ENCODE measurements at places on chromosomes 11 and 22.

- DNase-seq = no peak
Measured at GRCh38 chr11:27420217-27420616, 52.4 kb downstream of the LGR4 start.

- no peak for DNase-seq
Measured at GRCh38 chr11:33700063-33700501, 544 bp downstream of the C11orf91 start.

DNA sequence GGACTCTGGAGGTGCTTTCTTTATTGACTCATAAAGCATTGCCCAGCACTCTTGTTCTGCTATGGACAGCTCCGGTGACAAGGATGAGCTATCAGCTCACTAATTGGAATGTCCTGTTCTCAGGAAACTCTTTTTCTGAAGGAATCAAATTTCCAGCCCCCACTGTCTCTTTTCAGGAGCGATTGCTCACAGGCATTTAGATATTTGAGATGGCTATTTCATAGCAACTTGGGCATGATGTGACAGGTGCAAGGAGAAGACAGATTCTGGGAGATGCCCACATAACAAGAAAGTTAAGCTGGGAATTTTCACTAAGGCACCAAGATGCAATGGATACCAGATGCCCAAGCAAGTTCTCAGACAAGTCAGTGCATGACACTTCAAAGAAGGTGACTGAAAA is 123.4 kb upstream of the CSNK2A3 start:
- DNase-seq = no peak

DNA sequence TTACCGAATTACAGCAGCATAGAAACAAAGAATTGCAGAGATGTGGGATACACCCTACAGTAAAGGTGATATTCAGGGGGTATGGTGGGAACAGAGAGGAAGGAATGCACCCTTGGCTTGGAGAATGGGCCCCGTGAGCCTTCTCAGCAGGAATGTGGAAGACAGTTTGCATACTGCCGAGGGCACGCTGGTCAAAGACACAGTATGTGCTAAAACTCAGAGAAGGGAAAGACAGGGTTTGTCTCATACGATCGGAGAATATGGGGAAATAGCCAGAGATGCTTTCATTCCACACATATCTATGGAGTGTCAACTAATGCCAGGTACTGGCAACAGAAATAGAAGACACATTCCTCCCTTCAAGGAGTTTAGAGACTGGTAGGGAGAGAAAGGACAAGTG is 36.9 kb downstream of the UBASH3B start:
- no peak for DNase-seq

GRCh38 chr22:36470162-36470993 is 11.1 kb downstream of the TXN2 start:
- peak; percentile 92 for DNase-seq

DNA sequence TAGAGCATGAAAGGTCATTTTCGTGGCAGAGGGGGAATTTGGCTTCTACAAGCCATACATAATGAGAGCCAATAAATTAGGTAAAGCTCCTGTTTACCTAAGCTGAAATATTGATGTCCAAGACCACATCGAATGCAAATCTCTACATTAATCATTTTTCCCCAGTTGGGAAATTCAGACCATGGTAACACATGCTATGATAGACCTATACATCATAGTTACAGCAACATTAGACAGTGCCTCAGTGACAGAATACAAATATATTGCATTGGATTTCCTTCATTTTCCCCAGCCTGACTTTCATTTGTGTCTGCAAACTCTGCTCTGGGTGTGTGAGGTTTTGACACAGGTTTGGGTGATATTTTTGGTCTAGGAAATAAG is 1079.7 kb upstream of the TENM4 start:
- no peak for DNase-seq

GRCh38 chr22:17970201-17970708 is 54.1 kb downstream of the MICAL3 start:
- peak; percentile 31 for DNase-seq

DNA sequence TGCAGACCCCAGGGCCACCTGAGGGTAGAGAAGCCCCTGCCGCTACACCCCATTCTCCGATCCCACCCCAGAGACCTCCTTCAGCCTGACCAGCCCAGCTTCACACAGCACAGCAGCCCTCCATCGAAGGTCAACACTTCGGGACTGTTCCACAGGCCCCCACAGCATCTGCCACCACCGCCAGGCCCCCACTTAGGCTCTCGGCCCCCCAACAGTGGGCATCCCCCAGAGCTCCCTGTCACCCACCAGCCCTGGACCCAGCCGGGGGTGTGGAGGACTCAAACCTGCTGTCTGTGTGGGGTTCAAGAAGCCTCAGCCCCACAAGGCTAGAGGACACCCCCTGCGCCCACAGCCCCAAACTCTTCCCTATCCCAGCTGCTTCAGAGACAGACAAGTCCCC is 6.2 kb downstream of the SBF1 start:
- DNase-seq = no peak

- no peak for DNase-seq
Measured at GRCh38 chr22:40606306-40606705, 30.2 kb downstream of the MRTFA start.

DNA sequence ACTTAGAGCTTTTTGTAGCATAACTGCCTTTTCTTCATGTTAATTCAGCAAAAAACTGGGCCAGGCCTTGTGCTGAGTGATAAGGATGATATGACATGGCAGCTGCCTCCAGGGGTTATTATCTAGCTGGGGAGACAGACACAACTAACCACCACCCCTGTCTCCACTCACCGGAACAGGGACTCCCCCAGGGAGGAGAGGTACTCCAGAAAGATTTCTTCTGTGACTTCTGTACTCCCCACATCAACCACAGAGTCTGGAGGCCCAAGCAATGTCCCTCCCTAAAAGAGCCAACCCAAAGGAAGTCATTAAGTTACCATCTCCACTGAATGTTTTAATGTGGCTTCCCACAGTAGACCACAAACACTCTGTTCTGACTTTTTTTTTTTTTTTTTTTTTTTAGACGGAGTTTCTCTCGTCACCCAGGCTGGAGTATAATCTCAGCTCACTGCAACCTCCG is 14.3 kb upstream of the PMM1 start:
- DNase-seq = no peak

DNA sequence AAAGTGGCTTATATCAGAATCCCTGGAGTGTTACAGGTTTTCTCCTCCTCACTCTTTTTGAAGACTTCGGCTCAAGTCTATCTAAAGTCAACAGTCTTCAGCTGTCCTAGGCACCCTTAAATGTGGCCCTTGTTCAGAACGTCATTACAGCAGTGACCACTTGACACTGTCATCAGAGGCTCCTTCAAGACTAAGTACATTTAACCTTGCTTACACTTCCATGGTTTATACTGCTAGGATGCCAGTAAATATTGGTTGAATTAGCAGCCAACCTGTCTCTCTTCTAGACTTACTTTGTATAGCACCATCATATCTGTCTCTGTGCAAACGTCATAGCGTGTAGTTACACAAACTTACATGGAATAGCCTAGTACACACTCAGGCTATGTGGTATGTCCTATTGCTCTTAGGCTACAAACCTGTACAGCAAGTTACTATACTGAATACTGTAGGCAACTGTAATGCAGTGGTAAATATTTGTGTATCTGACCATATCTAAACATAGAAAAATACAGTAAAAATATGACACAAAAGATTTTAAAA is 13.3 kb upstream of the C11orf91 start:
- DNase-seq = no peak

- DNase-seq = peak; percentile 65
Measured at GRCh38 chr11:34243600-34244464, 114.0 kb downstream of the ABTB2 start.

GRCh38 chr22:43491177-43491576 is 79.4 kb downstream of the MPPED1 start:
- no peak for DNase-seq

- DNase-seq = no peak
Measured at GRCh38 chr11:95349345-95349942, 118.4 kb upstream of the SESN3 start.

DNA sequence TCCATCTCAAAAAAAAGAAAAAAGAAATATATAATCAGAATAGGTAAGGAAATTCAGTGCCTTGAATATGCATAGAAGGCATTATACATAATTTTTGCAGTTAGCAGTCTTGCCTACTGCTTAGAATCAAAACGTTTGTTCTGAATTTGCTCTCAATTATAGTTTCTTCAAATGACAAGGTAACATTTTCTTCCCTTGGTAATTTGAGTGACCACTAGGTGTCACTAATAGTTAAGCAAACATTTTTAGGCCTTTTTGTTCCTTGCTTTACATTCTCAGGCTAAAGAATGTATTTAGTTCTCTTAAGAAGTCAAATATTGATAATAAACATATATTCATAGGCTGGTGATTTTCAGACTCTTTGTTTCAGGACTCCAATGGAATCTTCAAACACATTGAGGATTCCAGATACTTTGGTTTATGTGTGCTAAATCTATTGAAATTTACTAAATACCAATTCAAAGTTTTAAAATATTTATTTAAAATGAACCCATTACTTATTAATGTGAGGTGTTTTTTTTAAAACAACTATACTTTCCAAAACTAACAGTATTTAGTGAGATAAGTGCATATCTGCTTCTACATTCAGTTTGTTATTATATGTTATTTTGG is 55.0 kb upstream of the DEPDC7 start:
- peak; percentile 74 for DNase-seq

DNA sequence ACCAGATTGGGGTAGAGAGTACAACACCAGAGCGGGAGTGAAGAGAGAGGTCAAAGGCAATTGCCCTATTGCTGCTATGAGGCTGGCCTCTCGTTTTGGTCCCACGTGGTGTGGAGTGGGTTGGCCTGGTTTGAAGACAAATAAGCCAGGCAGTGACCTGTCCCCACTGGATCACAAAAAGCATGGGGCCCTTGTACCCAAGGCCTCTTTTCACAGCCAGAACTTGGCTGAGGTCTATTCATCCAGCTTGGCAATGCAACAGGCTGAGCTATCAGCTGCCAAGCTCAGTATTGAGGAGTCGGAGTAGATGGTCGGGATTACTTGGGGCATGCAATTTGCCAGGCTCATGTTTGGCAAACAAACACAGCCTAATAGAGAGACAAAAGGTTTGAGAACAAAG is 19.2 kb upstream of the GALNT18 start:
- no peak for DNase-seq

- no peak for DNase-seq
Measured at GRCh38 chr11:120169981-120170698, 32.2 kb upstream of the TRIM29 start.

GRCh38 chr11:44067266-44067665 is 1.2 kb downstream of the ACCS start:
- DNase-seq = no peak

GRCh38 chr11:57276971-57277675 is 40.1 kb upstream of the APLNR start:
- peak; percentile 73 for DNase-seq

- DNase-seq = peak; percentile 38
Measured at GRCh38 chr22:40044870-40045834, 50.4 kb downstream of the FAM83F start.

- no peak for DNase-seq
Measured at GRCh38 chr11:9037963-9038362, 34.2 kb upstream of the NRIP3 start.

DNA sequence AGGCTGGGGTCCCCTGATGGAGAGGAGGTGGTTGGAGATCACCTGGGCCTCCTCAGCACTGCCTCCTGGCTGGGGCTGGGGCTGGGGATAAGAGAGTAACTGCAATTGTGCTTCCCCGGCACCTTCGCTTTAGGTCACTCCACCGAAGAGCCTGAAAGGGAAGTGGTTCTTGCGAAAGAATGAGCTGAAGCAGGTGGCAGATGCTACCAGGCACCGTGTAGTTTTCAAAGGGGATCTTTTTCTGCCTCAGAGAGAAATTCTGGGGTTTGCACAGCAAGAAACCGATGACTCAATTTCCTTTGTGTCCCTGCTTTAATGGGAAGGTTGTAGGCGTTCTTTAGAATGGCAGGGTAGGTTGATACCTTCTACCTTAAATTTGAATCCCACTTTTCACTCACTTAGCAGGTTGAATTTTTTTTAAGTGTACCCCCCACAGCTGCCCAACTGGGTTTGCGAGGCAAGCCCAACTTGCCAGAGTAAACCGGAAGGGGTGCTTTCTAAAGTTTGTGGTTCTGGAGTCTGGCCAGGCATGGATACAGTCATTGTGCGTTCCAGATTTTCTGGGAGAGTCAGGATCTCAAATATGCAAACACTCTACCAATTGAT is 5.3 kb downstream of the CD44 start:
- DNase-seq = peak; percentile 62

- peak; percentile 58 for DNase-seq
Measured at GRCh38 chr11:116840224-116840745, 2.9 kb upstream of the APOA1 start.

DNA sequence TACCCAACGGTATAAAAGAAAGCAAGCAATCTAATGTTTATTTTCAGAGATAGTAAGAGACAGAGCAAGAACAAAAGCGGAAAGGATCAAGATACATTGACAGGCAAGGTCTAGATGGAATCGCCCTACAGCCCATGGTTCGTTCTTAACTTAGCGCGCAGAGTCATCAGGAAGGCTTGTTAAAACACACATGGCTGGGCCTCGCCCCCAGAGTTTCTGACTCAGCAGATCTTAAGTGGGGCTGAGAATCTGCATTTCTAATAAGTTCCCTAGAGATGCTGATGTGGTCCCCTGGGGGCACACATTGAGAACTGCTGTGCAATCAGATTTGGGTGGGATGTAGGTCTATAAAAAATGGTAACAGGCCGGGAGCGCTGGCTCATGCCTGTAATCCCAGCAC is 35.8 kb upstream of the CHRM4 start:
- DNase-seq = no peak

DNA sequence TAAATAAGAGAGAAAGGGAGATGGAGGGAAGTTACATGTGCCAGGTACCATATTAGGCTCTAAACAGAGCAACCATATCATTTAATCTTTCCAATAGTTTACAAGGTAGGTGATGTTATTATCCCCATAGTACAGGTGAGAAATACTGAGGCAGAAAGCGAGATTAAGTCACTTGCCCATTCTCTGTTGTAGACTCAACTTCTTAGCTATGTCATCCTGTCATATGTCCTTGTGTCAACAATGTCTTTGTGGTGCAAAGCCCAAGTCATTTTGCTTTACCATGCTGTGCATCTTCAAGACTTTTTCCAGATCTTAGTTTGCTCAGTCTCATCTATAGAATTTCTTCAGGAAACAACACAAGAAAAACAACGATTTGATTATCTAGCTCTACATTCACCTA is 205.0 kb upstream of the E2F8 start:
- DNase-seq = no peak

GRCh38 chr22:49678137-49678841 is 149.4 kb downstream of the BRD1 start:
- DNase-seq = no peak

DNA sequence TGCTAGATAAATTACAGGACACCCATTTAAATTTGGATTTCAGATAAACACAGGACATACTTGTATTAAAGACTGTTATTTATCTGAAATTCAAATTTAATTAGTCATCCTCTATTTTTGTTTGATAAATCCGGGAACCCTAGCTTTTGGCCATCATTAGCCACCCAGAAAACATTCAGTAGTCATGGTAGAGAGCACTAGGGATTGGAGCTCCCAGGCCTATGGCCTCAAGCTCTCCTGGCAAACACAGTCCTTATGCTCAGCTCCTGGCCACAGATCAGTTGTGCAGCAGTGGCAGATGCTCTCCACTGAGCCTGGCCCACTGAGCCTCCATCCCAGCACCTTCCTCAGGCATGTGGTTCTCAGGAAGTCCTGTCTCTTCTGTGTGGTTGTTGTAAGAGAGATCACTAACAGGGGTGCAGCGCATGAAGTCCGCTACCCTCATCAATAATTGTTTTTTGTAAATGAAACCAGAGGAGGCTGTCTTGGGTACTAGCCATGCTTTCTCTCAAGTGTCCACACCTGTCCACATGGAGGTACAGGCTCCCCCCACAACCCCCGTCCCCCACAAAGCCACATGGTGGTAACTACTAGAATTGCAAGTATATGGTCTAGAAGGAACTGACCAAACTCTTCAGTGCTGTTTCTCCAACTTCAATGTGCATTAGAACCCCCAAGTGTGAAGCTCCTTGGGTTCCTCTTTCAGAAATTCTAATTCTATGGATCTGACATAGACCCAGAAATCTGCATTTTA is 1.1 kb upstream of the IRAG1 start:
- DNase-seq = peak; percentile 22
